ENCODE measurements at places on chromosomes 5 and 9.
A peak's percentile ranks its signal among the peaks of the same experiment; 100 is the strongest.

DNA sequence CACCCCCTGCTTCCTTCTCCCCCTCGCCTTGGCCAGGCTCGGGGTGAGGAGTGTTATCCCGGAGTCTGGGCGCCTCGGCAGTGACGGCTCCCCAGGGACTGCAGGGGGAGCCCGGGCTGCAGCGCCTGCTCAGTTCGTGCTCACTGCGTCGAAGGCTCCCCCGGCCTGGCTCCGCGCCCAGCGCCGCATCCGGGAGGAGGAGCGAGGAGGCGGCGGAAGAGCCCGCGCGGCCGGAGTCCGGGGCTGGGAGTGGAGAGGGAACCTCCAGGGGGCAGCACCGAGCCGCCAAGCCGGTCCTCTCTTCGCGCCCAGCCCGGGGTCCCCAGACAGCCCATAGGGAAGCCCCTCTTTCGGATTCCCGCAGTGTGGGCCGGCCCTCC lies 1.3 kb upstream of the EGR1 start:
- peak; percentile 90 for DNase-seq

DNA sequence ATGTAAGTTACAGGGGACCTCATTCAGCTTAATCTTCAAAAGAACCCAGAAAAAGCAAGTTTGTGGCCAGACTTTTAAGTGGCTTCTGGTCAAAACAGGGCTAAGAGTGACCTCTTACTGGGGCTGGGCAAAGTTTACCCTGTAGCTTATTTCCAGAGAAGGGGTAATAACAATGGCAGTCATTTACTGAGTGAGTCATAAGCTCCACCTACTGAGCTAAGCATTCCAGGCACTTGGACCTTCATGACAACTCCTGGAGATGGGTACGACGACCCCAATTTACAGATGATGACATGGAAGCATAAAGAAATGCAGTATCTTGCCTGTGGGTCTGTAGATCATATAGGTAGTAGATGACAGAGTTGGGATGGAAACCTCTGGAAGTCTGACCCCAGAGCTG lies 4.7 kb upstream of the GPR151 start:
- DNase-seq, result no peak

- DNase-seq, result no peak
These were observed 193.5 kb upstream of the FTMT start for GRCh38 chr5:121658221-121658620.

GRCh38 chr9:6199596-6199995 lies 16.0 kb upstream of the IL33 start:
- DNase-seq, result no peak

DNA sequence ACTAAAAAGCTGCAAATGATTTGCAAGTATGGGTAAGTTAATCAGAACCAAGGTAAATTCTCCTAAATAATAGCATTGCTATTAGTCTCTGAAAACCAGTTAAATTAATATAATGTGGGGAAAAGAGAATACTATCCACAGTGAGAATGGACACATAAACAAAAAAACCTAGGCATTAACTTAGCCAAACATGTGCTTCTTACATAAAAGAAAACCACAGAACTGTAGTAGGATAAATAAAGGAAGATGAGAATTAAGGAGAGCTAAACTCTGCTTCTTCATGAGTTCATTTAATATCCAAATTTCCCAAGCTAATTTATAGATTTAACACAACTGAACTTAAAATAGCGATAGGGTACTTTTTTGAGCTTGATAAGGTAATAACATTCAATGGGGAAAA lies 31.8 kb downstream of the ABCA1 start:
- DNase-seq, result no peak

- DNase-seq, result no peak
These were observed 12.8 kb downstream of the CCDC127 start for GRCh38 chr5:204966-205670.

- no peak for DNase-seq
These were observed at the start of gene UGT3A1 for GRCh38 chr5:35990941-35991611. Gene UGT3A1 (minus strand): TSS chr5:35991390. CDS start chr5:35991240, 150 bp downstream.

GRCh38 chr5:155978850-155979249 lies 348.1 kb upstream of the SGCD start:
- no peak for DNase-seq
